Hypothalamus (tissue), 51 donors: ENCODE measurements at places on chromosomes 16 and 17.

DNA sequence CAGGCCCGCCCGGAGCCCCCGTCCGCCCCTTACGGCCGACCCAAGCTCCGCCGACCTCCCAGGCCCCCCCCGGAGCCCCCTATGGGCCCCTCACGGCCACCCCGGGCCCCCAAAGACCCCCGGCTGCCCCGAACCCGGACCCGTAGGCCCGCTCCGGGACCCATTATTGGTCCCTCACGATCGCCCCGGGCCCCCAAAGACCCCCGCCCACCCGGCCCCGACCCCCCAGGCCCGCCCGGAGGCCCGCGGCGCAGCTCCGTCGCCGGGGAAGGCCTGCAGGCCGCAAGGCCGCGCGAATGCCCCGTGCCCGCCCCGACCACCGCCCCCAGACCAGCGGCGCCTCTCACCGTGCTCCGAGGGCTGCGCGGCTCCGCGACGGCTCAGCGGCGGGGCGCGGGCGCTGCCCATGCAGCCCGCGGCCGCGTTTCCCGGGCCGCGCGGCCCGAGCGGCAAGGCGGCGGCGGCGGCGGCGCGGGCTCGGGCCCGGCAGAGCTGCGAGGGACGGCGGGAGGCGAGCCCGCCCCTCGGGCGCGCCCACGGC is 393 bp downstream of the ANKRD11 start:
- DNase-seq = no peak

DNA sequence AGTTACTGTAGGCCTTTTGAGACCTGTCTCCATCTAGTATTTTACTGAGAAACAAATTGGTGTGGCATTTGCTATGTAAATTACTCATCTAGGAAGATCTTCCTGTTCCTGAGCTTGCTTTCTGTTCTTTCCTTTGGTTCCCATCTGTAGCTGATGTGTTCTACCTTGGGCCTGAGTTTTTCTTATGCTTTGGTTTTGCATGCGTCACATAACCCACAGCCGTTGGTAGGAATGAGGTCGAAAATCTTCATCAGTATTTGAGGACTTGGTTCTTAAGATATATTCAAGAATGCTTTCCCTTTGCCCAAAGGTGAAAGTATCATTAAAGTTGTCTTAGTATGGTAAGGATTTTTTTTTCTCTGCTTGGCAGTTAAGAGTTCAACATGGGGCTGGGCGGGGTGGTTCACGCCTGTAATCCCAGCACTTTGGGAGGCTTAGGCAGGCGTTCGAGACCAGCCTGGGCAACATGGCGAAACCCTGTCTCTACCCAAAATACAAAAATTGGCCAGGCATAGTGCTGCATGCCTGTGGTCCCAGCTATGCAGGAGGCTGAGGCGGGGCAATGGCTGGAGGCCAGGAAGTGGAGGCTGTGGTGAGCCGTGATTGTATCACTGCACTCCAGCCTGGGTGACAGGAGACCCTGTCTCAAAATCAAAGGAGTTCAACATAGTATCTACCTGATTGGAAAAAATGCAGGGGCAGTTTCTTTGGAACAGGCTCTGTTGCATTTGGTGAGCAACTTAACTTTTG is 28.8 kb downstream of the IST1 start:
- no peak for DNase-seq

DNA sequence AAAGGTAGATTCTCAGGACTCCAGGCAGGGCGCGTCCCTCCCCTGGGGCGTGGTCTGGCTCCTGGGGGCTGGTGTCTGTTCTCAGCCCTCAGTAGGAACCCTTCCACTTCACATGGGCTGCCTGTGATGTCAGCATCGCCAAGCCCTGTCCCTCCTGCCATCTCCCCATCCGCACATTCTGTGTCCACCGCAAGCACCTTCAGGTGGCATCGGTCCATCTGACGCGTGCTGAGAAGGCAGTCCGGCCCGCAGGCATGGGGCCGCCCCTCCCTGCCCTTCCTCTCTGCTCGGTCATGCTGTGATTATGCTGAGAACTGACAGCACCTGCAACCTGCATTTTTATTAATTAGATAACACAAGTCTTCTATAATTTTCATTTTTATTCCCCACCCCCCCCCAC is 12.7 kb upstream of the DNAH17 start:
- no peak for DNase-seq

GRCh38 chr17:58401287-58401686 is 16.0 kb downstream of the RNF43 start:
- DNase-seq = no peak

DNA sequence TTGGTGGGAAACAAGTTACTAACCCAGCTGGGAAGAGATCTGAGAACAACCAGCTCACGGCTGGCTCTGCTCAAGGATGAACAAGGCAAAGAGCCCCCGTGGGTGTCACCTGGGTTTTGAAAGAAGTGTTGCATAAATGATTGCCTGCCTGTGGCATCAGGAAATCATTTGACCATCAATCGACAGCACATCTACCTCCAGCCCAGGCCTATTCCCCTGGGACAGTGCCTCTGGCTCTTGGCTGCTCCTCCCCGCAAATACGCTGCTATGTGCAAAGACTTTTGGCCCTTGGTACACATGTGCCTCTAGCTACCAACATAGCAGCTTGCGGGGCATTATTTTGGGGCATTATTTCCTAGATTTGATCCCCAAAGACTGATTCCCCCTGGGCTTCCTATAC is 39.4 kb upstream of the SMPD3 start:
- no peak for DNase-seq

- no peak for DNase-seq
Measured at GRCh38 chr16:65737831-65738230, 616.0 kb upstream of the CDH11 start.

DNA sequence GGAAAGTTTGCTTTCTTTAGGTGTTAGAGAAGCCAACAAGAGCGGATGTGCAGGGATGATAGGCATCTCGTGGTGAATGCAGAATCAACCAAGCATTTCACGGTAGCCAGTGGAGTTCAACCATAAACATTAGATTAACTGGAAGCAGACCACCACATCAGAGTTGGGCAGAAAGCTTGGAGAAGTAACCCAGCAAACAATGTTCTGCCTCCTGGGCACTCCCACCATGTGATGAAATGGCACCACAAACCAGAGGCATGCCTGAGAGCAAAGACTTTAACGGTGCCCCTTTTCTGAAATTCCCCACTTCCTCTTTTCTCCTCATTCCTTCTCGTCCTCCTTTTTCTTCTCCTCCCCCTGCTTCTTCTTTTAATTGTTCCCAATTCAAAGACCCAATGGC is 193.5 kb upstream of the ANKFN1 start:
- DNase-seq = no peak

DNA sequence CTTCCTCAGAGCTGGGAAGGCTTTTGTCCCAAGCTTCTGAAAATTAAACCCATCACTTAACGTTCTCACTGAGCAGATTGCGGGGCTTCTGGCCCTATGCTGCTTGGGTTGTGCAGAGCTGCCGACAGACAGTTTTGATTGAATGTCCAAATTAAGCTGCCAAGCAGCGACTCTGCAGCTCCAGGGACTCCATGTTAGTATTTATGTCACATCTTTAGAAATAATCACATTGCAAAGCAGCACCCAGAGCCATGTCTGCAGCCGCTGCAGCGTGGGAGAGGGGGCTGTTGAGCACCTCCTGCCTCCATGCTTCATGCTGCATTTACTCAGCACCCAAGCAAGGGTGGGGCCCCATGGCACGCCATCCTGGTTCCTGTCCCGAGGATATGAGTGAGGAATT is 178.2 kb upstream of the CACNG3 start:
- DNase-seq = no peak

DNA sequence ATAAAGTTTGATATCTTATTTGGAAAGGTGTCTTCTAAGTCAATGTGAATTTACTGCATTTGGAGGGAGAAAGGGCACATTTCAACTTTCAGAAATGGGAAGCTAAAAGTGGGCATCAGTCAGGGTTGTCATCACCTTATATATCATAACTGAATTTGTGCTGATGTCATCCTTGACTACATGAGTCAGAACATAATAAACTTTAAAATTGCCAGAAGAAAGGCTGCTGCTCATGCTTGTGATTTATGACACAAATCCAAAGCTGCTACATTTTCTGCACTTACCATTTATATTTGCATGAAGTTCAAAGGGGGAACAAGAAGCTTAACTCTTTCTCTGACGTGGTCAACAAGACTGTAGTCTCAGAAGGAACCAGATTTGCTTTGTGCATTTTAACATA is 196.6 kb downstream of the UTP18 start:
- no peak for DNase-seq

DNA sequence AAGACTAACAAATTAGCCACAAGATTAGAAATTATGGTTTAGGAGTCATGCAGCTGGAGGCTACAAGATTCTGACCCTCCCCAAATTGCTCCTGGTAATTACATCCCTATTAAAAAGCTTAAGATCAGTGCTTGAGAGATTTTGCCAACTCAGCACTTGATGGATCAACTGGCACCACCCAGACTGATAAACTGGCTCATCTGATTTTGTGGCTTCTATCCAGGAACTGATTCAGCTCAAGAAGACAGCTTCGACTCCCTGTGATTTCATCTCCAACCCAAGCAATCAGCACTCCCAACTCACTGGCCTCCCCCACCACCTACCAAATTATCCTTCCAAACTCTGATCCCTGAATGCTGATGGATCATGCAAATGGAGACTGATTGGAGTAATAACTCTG is 94.8 kb downstream of the TNFRSF13B start:
- no peak for DNase-seq

- DNase-seq = no peak
Measured at GRCh38 chr17:77579131-77579530, 379.4 kb upstream of the TNRC6C start.

DNA sequence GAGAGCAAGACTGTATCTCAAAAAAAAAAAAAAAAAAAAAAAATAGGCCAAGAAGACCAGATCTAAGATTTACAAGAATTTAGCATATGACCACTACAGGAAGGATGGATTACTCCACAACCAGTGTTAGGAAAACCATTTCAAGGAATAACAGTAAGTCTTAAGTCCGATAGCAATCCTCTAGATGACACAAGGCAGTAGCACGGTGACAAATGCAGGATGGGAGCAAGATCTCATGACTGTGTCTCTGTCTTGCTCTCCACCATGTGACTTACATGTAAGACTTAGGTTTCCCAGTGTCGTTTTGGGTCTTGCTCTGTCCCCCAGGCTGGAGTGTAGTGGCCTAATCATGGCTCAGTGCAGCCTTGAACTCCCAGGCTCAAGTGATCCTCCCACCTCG is 27.8 kb downstream of the C16orf96 start:
- no peak for DNase-seq

- no peak for DNase-seq
Measured at GRCh38 chr17:75771334-75772281, 6.6 kb upstream of the GALK1 start.

- DNase-seq = no peak
Measured at GRCh38 chr17:31379597-31380205, 11.8 kb upstream of the RAB11FIP4 start.

DNA sequence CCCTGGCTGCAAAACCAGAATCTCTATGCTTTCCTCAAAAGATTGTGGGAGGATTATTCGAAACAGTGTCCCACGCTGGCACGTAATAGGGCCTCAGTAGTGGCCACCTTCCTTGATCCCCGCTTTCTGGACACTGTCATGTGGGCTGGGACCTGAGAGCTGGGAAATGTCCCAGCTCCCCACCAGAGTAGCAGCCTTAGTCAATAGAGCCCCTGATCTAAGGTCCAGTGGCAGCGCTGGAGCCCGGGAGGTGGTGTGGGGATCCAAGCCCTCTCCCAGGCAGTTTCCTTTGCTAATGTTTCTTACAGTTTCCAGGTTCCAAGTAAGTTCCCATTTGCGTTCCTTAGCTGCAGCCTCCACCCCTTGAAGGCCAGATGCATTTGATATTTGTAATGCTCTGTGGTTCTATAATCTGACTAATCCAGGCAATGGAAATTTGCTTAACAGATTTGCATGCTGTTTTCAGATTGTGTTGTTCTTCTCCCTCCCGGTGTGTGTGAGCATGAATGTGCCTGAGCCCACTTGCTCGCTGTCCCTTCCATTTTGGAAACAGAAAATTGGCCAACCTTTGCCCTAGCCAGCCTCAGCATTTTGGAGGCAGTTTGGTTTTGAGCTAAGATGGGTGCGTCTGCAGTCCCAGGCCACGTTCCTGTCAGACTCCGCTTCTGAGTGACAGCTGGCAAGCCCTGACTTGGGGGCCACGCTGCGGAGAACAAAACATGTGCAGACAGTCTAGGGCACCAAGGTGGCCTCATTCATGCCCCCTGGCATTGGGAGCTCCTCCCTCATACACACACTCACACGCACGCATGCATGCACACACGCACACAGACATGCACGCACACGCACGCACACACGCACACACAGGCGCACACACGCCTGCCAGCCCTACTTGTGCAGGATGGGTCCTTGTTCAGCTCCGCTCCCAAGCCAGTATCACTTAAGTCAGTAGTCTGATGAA is 69.4 kb downstream of the CCDC182 start:
- no peak for DNase-seq

- no peak for DNase-seq
Measured at GRCh38 chr17:50563092-50563511, 2.6 kb downstream of the CACNA1G start.

GRCh38 chr17:17505151-17505550 is 9.0 kb upstream of the RASD1 start:
- no peak for DNase-seq

DNA sequence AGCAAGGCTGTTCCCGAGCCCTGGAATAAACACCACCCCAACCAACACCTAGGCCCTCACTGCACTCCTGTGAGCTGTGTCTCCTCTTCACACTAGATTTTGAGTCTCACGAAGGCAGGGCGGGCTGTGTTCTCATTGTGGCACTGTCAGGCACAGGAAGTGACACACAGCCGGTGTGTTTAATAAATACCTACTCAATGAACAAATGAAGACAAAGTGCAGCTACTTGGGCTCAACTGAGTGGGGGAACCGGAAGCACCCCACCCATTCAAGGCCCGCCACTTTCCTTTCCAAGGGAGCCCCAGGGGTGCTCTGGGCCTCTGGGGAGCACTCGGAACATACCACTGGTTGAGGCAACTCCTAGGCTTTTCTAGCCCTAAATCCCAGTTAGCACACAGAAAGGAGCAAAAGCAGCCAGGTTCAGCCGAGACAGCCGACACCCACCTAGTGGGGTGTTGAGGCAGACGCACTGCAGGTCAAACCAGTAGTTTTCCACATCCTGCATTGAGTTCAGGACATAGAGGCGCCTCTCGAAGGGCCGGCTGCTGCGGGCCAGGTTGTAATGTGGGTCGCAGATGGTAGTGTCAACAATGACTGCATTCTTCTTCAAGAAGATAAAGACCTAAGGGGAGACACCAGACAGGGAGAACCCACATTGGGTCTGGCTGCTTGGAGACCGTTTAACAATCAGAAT is 57.7 kb downstream of the GTF3C1 start:
- no peak for DNase-seq

DNA sequence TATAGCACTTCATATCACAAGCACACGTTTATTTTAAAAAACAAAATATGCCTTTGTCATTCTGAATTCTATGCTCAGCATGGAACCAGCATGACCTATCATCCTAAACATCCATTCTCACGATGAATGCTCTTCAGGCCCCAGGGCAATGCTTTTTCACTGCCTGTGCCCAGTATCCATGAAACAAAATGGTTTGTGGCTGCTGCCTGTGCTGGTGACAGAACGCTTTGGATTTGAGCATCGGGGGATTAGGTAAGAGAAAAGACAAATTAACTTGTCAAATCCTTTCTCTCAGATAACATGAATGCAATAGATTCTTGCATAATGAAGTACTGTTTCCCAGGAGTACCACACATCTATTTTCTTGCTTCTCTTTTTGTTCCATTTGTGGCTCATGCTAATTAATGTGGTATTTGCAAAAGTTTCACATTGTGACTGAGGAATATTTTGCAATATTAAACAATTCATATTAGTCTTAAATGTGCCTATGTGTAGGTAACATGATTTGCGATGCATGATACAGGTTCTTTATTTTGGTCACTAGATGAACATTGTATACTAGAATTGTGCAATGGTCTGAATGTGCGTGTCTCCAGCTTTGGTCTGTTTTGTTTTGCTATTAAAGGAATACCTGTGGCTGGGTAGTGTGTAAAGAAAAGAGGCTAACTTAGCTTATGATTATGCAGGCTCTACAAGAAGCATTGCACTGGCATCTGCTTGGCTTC is 25.8 kb upstream of the SRSF1 start:
- no peak for DNase-seq
